ENCODE measurements at places on chromosomes 5 and 9.

GRCh38 chr9:18989865-18990264, 43.1 kb downstream of the SAXO1 start:
- DNase-seq: no peak

- DNase-seq: no peak
Measured at GRCh38 chr5:178126556-178126955, 4.3 kb upstream of the RMND5B start.

DNA sequence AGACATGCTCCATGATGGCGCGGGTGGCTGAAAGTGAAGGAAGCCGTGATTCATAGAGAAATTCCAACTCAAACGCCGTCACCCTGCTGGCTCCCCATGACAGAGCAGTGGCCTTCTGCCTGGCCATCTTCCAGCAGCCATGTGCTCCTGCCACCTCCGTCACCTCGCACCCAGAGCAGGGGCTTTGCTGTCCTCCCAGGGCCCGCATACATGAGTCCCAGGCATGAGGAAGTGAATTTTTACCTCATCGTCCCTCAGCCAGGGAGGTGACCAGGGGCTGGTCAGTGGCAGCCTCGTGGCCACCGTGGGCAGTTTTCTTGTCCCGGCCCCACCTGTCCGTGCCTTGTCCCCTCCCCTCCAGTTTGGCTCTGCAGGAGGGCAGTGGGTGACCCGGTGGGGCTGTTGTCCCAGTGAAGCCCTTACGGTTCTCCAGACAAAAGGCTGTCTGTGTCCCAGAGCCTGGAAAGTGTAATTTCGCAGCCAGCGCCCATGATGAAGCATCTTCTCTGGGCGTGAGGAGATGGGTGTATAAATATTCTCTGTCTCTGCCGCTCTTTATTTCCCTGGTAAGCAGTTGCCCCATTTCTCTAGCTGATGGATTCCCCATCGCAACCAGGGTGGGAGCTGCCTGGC, 124.0 kb upstream of the LMX1B start:
- DNase-seq: no peak

DNA sequence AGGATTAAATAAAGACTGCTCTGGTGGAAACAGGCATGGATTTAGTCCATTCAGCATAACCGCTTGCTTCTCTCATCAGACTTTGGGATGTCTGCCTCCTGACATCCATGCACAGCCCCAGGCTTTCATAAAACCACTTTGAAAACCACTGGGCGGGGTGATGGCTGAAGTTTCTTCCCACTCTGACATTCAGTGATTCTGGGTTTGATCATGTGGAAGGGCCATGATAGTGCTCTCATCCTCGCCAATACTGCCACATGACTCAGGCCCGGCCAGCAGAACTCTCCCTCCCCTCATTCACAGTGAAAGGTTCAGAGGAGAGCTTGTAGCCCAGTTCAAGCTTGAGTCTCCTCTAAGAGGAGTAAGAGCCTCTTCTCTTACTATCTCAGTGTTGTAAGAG, 29.6 kb upstream of the GLRA1 start:
- DNase-seq: no peak

- DNase-seq: no peak
Measured at GRCh38 chr5:142654578-142655058, 31.3 kb downstream of the FGF1 start.

GRCh38 chr5:85614489-85614888, 1003.3 kb upstream of the COX7C start:
- DNase-seq: no peak

GRCh38 chr5:17443333-17444130, 54.5 kb upstream of the TAF11L2 start:
- no peak for DNase-seq

DNA sequence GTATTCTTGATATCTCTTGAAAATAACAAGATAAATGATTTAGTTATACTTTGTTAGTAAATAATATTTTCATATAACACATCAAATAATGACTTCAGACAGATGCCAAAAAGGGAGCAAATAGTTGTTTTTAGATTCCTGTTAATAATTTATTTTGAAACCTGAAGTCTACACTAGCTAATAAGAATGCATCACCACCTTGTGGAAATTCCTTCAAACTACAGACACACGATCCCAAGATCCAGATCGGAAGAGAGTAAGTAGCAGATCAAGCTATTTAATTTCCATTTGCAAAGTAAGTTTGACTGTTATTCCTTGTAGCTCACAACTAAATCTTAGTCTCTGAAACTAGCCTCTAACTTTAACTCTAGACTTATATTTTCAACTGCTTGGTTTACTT, 35.5 kb upstream of the ISL1 start:
- DNase-seq: no peak

DNA sequence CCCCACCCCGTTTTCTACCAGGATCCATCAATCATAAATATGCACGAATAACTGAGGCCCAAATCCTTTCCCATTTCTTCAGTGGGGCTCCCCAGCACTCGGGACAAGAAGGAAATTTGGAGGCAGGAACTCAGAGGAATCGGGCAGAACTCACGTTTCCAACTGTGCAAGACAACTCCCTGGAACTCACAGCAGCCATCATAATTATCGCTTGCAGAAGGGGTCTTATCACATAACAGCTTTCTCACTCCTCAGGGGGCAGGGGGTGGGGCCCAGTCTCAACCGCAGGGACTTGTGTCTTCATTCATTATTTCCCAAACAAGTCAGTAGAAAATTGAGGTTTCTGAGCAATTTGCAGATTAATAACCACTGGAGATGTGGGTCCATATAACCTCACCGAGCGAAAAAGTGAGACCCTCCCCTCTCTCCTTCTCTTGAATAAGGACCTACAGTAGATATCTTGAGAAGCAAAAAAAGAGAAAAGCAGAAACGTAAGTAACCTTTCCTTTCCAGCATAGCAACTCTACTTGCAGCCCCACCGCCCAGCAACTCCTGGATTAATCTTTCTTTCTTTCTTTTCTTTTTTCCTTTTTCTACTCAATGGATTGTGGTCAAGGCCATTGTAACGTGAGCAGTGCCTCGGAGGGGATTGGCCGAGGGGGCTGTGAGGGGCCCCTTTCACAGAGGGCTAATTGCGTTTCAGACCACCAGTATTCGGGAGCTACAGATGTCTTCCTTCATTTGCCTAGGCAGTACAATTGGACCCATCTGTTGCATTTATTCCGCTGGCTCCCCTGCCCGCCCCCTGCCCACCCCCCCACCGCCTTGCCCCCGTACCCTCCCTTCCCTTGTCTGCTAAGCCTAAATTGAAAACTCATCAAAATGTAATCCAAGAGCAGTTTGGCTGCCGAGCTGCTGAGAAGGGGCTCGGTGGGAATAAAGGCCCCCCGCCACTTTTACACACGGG, 24.7 kb upstream of the TIFAB start:
- DNase-seq: no peak

GRCh38 chr5:67149951-67150523, 46.6 kb downstream of the CD180 start:
- DNase-seq: no peak

GRCh38 chr9:13163946-13164345, 115.5 kb downstream of the MPDZ start:
- no peak for DNase-seq

DNA sequence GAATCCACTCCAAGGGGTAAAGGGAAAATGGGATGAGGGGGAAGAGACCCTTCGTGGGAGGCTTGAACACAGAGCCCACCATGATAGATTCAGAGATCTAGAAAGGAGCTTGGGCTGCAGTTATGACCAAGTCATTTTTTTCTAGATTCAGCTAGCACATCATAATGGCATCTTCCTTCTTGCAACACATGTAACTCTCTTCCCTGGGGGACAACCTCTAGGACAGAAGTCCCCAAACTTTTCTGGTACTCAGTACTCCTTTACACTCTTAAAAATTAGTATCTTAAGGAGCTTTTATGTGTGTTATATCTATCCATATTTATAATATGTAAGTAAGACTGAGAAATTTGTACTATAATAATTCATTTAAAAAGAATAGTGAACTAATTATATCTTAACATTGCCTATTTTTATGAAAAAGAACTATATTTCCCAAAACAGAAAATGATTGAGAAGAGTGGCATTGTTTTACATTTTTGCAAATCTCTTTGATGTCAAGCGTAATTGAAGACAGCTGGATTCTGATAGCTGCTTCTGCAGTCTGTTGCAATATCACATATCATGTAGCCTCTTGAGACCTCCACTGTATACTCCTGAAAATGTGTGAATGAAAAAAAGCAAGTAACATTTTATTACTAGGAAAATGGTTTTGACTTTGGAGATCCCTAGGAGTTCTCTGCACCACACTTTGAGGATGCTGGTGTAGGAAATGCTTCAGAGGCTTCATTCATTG, 875 bp downstream of the ACO1 start:
- DNase-seq: no peak

- no peak for DNase-seq
Measured at GRCh38 chr9:71729816-71730526, 38.3 kb downstream of the CEMIP2 start.

GRCh38 chr5:178525906-178526732, 64.1 kb downstream of the COL23A1 start:
- no peak for DNase-seq

GRCh38 chr5:144308906-144309670, 138.4 kb downstream of the KCTD16 start:
- DNase-seq: no peak

- no peak for DNase-seq
Measured at GRCh38 chr5:127389601-127390000, 99.0 kb downstream of the MEGF10 start.

DNA sequence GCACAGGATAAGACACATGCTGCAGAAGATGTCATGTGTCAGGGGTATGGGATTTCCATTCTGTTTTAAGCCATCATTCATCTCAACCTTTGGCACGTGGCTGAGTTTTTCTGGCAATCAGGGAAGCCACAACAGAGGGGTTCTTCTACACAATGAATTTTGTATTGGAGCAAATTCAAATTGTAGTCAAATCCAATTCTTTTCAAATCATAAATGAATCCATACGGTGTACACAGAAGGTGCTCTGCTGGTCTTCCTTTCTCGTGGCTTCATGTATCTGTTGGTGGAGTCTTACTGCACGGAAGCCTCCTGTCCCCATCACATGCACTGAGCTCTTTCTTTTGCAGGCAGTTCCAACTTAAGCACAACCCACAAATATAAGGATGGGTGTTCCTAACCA, 436.7 kb upstream of the DAP start:
- DNase-seq: no peak

DNA sequence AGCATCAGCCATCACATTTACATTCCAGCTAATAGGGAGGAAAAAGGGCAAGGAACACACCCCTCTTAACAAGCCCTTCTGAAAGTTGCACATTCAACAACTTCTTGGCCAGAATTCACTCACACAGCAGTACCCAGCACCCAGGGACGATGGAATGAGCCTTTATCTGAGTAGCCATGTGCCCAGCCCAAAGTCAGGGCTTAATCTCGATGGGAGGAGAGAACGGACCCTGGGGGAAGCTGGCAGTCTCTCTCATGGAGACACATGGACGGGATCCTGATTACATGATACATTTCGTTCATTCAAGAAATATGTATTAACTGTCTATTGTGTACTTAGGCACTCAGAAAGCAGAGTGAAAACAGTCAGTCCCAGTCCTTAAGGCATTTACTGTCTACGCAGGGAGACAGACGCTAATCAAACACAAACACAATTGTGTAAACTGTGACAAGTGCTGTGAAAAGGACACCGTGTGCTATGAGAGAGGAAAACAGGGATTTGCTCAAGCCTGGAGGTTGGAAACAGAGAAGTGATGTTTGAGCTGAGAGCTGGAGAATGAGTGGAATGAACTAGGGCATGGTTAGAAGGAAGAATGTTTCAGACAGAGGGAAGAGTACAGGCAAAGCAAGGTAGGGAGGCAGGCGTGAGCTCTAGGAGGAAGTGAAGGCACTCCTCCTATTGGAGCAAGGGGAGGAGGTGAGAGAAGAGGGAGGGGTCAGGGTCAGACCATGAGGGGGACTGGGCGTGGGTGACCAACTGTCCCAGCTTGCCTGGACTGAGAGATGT, 7.4 kb downstream of the OTULINL start:
- DNase-seq: no peak

DNA sequence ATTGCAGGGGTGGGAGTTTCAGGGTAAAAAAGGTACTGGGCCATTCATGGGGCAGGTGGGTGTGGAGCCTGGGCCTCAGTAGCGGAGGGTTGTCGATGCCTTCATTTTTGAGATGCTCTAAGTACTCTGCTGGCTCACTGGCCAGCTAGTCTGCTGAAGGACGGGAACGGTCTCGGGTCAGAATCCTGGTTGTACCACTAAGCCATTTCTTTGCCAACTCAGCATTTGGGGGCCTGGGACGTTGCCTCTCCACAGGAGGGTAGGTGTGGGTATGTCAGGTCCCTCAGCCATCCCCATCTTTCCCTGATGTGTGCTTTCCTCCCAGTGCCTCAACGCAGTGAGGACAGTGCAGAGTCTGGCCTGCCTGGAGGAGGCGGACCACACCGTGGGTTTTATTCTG, 25.1 kb downstream of the SH3GLB2 start:
- DNase-seq: no peak

- DNase-seq: no peak
Measured at GRCh38 chr9:97853844-97854695, 1.0 kb downstream of the FOXE1 start.

DNA sequence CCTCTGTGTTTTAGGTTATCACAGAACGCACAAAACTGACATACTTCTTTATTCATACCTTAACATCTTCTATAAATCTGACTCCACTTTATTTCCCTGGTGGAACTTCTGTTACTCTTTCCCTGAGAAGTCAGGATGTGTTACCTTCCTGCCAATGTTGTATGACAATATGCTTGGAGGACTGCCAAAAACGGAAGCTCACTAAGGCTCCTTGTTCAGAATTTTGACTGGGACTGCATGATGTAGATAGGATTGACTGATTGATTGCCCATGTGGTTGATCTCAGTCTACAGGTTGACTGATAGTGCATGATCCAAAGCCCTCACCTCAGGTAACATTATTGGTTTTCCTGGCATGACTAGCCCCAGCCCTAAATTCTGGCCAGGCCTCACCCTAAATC, 319.4 kb downstream of the TLR4 start:
- no peak for DNase-seq

- DNase-seq: no peak
Measured at GRCh38 chr9:1100945-1101344, 50.8 kb downstream of the DMRT2 start.

GRCh38 chr9:92752812-92753404, 11.7 kb downstream of the BICD2 start:
- no peak for DNase-seq

GRCh38 chr9:89621031-89621430, 16.2 kb downstream of the GADD45G start:
- no peak for DNase-seq

- DNase-seq: no peak
Measured at GRCh38 chr5:151680944-151681427, 5.7 kb downstream of the SPARC start.

- DNase-seq: no peak
Measured at GRCh38 chr9:106590759-106591505, 272.0 kb upstream of the ZNF462 start.

- no peak for DNase-seq
Measured at GRCh38 chr5:67437905-67438845, 241.6 kb upstream of the CD180 start.

- DNase-seq: no peak
Measured at GRCh38 chr5:61575103-61575502, 243.0 kb downstream of the ZSWIM6 start.

- DNase-seq: no peak
Measured at GRCh38 chr5:142375944-142376411, 51.2 kb upstream of the SPRY4 start.

GRCh38 chr5:39053189-39053588, 21.0 kb downstream of the RICTOR start:
- DNase-seq: no peak

Measured in GM19239 (cell line).